RWPE2 (cell line): ENCODE measurements at places on chromosomes 13 and 19.
A peak's percentile ranks its signal among the peaks of the same experiment; 100 is the strongest.

GRCh38 chr19:46726971-46727501, 10.1 kb upstream of the PRKD2 start:
- H3K27me3 ChIP-seq = no peaks in the 10 kb centered on the region
- no peak overlapping the region for H3K27ac ChIP-seq
- no peak overlapping the region for H3K4me3 ChIP-seq
- DNase-seq = peak; percentile 51

DNA sequence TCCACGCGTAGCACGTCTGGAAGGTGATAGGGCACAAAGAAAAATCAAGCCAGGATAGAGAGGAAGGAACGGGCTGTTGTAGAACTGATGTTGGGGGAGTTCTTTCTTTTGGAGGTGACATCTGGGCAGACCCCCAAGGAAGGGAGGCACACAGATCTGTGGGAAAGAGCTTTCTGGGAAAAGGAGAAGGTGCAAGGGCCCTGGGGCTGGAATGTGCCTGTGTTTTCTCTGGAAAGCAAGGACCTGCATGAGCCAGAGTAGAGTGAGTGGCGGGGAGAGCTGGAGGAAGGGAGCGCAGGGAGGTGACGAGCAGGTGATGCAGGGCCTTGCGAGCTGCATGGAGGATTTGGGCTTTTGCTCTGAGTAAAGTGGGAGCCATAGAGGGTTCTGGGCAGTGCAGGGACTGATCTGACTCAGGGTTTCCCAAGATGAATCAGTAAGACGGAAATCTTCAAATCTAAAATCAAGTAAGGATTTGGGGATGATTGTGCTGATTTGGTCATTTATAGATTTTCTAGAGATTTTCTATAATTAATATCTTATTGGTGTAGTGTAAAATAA, 30.8 kb downstream of the SMARCA4 start:
- H3K4me1 ChIP-seq = no peaks in the 10 kb centered on the region
- no peak overlapping the region for H3K4me3 ChIP-seq

DNA sequence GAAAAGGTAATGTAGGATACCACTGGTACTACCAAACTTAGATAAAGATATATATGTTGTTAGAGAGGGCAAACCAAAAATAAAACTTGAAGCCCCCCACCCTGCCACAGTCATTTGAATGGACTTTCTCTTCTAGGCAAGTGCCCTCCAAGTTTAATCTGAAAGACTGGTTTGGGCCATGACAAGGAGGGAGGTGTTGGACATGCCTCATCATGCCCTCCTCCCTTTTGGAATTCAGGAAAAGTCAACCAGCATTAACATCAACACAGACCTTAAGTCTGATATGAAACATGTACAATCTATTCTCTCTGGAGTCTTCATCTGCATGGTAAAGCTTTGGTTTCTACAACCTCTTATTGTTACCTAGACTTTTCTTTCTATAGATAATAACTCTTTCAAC, 46.3 kb upstream of the GPR12 start:
- no peaks in the 10 kb centered on the region for H3K4me1 ChIP-seq
- H3K4me3 ChIP-seq = no peak overlapping the region
- no peak for DNase-seq
- H3K27ac ChIP-seq = no peak overlapping the region

DNA sequence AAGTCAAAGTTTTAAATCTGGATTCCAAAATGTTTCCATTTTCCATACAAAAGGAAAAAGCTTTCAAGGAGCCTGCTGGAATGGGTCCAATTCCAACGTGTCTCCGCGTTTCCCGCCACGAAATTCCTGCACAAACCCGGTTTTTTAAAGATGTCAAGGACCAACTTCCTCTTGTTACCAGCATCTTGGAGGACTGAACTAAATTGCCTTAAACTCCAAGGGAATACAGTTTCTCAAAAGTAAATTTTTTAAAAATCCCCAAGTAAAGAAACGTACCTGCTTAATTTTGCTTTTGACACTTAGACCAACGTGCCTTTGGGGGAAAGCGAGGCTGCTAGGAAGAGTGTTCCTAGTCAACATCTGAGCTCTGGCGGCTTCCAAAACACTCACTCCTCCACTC, 12.3 kb upstream of the SOX1 start:
- H3K4me1 ChIP-seq = no peaks in the 10 kb centered on the region
- no peak for DNase-seq
- H3K36me3 ChIP-seq = no peaks in the 10 kb centered on the region
- H3K27me3 ChIP-seq = peaks cover 94% of the 10 kb centered on the region

GRCh38 chr19:30314056-30314804, 58.0 kb upstream of the ZNF536 start:
- no peaks in the 10 kb centered on the region for H3K4me1 ChIP-seq
- no peak overlapping the region for H3K4me3 ChIP-seq
- peak; percentile 33 for DNase-seq
- H3K27me3 ChIP-seq = no peaks in the 10 kb centered on the region

DNA sequence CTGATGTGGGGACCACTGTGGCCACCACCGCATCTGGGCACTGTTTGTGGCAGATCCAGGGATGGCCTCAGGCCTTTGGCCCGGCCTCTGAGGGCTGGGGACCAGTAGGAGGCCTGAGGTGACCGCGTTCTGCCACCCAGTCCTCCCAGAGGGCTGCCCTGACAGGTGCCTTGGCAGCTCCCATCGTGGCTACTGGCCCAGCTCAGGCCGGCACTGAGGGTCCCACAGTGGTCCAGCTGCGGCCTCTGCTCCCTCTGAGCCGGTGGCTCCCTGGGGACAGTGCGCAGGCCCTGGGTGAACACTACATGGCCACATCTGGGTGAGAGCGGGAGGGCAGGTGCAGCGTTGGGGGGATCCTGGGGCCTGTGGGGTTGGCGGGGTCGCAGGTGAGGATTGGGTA, 61.9 kb downstream of the KDM4B start:
- no peak overlapping the region for H3K4me3 ChIP-seq
- DNase-seq = no peak
- H3K4me1 ChIP-seq = no peaks in the 10 kb centered on the region
- H3K27ac ChIP-seq = no peak overlapping the region
- no peaks in the 10 kb centered on the region for H3K27me3 ChIP-seq

- peaks cover 25% of the 10 kb centered on the region for H3K36me3 ChIP-seq
- H3K27me3 ChIP-seq = no peaks in the 10 kb centered on the region
- no peak for DNase-seq
- no peak overlapping the region for H3K4me3 ChIP-seq
These were observed 1.9 kb downstream of the RFXANK start for GRCh38 chr19:19193926-19194325.

GRCh38 chr13:48925001-48925400, 50.7 kb upstream of the FNDC3A start:
- no peaks in the 10 kb centered on the region for H3K4me1 ChIP-seq
- no peaks in the 10 kb centered on the region for H3K27me3 ChIP-seq
- H3K4me3 ChIP-seq = no peak overlapping the region

DNA sequence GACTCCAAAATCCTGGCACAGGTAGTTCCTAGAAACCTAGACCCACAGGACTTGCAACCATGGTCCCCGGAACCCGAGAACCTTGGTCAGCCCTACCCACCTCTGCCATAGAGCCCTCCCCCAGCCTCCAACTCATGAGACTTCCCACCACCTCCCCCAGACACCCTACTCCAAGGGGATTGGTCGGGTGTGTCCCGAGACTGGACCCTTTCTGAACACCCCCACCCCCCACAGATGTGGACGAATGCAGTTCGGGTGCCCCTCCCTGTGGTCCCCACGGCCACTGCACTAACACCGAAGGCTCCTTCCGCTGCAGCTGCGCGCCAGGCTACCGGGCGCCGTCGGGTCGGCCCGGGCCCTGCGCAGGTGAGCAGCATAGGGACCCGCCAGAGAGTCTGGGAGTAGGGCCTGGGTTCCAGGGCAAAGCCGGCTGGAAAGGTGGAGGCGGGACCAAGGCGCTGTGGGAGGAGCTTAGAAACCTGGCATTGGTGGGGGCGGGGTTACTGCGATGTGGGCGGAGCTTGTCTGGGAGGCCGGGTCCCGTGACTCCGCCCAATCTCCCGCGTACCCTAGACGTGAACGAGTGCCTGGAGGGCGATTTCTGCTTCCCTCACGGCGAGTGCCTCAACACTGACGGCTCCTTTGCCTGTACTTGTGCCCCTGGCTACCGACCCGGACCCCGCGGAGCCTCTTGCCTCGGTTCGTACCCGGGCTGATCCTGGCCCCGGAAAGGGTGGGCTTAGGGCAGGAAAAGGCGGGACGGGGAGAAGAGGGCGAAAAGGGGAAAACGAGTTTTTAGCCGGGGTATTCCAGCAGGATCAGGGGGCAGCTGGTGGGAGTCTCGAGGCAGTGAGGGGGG, 11.9 kb downstream of the LTBP4 start:
- DNase-seq = peak; percentile 75
- H3K4me1 ChIP-seq = peaks cover 8% of the 10 kb centered on the region
- no peaks in the 10 kb centered on the region for H3K27me3 ChIP-seq
- H3K27ac ChIP-seq = peak overlapping the region; percentile 77
- peak overlapping the region; percentile 35 for H3K4me3 ChIP-seq

DNA sequence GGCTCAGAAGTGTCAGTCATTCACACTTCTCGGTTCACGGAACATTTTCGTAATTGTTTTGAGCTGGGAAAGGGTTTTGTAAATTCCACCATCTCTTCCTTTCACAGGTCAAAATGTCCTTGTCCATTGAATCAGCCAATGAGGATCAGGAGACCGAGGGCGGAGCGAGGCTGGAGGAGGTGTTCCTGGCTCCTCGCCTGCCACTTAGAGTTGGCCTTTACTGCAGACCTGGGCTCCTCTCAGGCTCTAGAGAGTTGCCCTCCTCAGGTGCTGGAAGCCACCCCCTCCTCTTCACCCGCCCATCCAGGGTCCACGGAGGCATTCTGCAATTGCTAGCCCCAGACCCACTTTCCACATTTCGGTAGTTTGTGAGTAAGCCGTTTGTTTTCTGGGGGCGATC, 370.4 kb downstream of the IRS2 start:
- DNase-seq = no peak
- H3K4me1 ChIP-seq = no peaks in the 10 kb centered on the region
- H3K4me3 ChIP-seq = no peak overlapping the region
- no peaks in the 10 kb centered on the region for H3K36me3 ChIP-seq

GRCh38 chr19:49907745-49908446, 11.2 kb upstream of the IL4I1 start:
- peaks cover 39% of the 10 kb centered on the region for H3K36me3 ChIP-seq
- no peaks in the 10 kb centered on the region for H3K27me3 ChIP-seq
- peak; percentile 29 for DNase-seq
- H3K4me3 ChIP-seq = no peak overlapping the region

DNA sequence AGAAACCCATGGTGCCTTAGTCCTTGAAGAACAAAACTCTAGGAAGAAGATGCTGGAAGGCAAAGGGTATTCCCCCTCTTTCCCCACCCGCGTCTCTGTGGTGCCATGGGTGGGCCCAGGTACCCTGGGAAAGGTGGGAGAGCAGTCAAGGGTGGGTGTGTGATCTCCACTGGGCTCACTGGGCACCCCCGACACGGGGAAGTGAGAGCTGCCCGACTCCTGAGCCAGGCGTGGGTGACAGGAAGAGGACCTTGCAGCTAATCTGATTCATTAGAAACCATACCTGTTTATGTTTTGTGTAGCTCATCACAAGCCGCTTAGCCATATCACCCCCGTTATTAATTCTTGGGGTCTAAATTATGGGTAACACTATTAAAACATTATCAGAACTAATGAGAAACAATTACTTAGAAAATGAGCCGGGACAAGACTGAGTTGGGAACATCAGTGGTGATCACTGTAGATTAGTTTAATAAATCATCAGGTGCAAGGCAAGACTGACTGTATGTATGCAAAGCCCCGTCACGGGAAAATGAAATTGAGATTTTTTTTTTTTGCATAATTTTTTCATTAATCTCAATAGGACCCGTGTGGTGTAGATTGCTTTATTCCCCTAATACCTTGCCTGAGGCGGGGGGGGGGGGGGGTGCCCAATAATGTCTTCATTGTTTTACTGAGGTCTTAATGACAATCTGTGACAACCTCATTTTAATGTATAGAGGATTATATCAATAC, 77.3 kb downstream of the ZIC5 start:
- H3K27me3 ChIP-seq = peaks cover 32% of the 10 kb centered on the region
- no peaks in the 10 kb centered on the region for H3K36me3 ChIP-seq
- DNase-seq = no peak
- H3K27ac ChIP-seq = no peak overlapping the region
- no peaks in the 10 kb centered on the region for H3K4me1 ChIP-seq

DNA sequence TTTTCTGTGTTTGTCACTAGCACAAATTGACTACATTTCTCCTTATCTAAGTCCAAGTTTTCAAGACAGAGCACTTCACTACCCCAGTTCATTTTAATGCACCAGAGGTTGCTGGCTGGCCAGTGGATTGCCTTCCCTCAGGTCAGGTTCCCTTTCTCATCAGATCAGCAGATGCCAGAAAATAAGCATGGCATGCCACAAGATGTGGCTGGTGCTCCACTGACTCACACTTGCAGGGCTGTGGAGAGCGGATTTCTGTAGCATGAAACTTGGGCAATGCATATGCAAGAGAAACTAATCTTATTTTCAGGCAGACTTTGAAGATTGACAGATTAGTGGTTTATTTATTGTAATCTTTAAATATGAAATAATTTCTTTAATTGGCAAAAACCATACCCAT, 79.5 kb downstream of the RUBCNL start:
- H3K4me3 ChIP-seq = no peak overlapping the region
- no peak for DNase-seq
- H3K27ac ChIP-seq = no peak overlapping the region
- H3K4me1 ChIP-seq = no peaks in the 10 kb centered on the region
- no peaks in the 10 kb centered on the region for H3K36me3 ChIP-seq

GRCh38 chr19:13024951-13025697, 29.8 kb downstream of the NFIX start:
- no peak for DNase-seq
- H3K4me1 ChIP-seq = peaks cover 19% of the 10 kb centered on the region
- H3K4me3 ChIP-seq = peak overlapping the region; percentile 28
- peak overlapping the region; percentile 84 for H3K27ac ChIP-seq
- H3K36me3 ChIP-seq = peaks cover 24% of the 10 kb centered on the region

DNA sequence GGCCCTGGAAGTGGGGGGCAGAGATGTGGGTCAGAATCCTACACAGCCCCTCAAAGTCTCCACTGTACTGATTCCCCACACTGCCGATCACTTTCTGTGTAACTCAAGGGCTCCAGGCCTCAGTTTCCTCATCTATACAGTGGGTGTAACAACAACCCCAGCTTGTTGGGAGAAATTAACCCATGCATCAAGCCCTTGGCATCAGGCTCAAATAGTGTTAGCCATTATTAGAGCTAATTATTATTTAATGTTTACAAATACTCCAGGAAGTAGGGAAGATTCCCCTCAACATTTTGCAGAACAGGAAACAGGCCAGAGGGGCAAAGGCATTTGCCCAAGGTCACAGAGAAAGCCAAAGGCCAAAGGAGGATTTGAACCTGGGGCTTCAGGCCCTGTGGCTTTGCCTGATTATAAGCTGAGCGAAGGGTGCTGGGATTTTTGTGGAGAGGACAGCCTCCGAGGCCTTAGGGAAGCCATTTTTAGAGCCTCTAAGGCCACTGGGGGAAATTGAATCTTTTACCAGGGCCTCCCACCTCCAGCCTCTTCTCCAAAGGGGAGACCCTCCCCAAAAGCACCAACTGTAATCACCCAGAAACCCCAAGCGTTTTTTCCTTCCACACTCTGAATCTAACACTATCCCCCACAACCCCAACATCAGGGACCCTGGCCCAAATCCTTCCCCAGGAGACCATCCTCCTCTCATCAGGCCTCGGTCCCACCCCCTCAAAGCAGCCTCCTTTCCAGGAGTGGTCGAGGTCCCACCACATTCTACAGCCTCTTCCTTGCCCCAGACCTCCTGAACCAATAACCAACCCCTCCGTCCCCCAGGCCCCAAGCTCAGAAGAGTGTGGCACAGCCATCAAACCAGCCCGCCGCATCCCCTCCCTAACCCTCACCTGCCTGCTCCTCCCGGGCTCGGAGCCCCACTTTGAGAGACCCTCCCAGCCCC, 1.1 kb downstream of the FKBP8 start:
- H3K36me3 ChIP-seq = peaks cover 30% of the 10 kb centered on the region
- peak overlapping the region; percentile 53 for H3K4me3 ChIP-seq
- H3K27me3 ChIP-seq = no peaks in the 10 kb centered on the region
- no peaks in the 10 kb centered on the region for H3K4me1 ChIP-seq
- DNase-seq = no peak
